ENCODE measurements at places on chromosomes 1 and 21. TPM values are rescaled to one million over a fixed set of nuclear protein-coding genes. Genes with fewer than 3 reads are reported as not detected.

GRCh38 chr1:207393610-207394009 lies 60.5 kb upstream of the CR2 start:
- DNase-seq = no peak

DNA sequence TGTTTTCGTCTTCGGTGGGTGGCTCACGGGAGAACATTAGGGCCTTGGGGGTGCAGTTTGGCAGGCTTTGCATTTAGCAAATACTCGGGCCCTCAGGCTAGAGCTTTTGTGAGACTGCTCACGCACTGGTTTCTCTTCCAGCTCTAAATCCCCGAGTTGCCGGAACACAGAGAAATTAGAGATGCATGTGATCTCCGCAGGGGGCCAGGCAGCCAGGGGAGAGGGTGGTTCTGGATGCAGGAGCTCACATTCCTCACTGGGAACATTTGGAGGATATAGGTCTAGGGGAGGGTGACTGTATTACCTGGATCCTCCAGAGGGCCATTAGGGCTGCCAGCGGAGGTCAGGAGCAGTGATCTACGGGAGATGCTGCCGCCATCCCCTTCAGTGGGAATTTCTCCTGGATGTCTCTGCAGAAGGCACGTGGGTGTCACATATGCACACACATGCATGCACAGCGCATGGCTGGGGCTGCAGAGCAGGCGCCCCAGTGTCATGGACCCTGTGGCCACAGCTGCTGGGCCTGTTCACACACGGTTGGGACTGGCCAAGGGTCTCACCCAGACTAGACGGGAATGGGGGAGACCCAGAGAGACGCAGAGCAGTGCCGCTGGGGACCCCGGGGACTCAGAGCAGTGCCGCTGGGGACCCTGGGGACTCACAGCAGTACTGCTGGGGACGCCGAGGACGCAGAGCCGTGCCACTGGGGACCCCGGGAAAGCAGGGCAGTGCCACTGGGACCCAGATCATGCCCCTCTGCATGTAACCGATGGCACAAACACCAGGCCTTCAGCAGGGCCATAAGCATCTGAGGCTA lies 258.7 kb downstream of the CAMTA1 start:
- DNase-seq = no peak

GRCh38 chr21:18759267-18759666 lies 355.7 kb upstream of the TMPRSS15 start:
- no peak for DNase-seq

DNA sequence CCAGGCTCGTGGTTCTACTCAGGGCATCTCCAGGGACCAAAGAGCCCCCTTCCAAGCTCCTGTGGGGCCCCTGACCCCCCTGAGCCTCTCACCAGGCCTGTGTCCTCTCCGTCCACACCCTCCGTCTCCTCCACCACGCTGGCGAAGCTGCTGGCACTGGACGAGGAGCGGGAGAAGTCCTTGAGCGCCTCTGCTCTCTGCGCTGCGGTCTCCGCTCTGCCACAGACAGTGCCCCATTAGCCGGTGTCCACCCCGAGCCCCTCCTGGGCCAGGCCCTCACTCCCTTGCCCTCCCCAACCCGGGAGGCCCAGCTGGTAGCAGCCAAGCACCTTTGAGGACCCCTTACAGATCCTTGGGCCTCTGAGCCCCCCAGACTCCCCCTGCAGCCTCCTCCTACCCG lies 69.8 kb downstream of the RAP1GAP start:
- no peak for DNase-seq

- DNase-seq = peak; percentile 46
Measured at GRCh38 chr1:41241749-41242341, at the start of gene SCMH1. Gene SCMH1 (minus strand): TSS chr1:41242306. CDS start chr1:41186133, 56,173 bp downstream.

DNA sequence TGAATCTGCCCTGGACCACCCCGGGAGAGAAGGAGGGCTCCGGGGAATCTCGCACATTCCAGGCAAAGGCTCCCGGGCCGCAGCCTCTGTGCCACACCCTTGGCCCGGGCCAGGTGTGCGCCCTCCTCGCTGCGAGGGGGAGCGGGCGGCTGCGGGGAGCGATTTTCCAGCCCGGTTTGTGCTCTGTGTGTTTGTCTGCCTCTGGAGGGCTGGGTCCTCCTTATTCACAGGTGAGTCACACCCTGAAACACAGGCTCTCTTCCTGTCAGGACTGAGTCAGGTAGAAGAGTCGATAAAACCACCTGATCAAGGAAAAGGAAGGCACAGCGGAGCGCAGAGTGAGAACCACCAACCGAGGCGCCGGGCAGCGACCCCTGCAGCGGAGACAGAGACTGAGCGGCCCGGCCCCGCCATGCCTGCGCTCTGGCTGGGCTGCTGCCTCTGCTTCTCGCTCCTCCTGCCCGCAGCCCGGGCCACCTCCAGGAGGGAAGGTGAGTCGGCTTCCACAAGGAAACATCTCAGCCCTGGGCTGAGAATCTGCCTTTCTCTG lies at the start of gene LAMC2:
Gene LAMC2 (plus strand): TSS at position 324 of the 550 bp plus-strand sequence. CDS start 89 bp downstream, at position 413.
- no peak for DNase-seq

GRCh38 chr1:106022312-106022902 lies 1034.1 kb upstream of the PRMT6 start:
- no peak for DNase-seq

GRCh38 chr1:50620680-50621329 lies 197.6 kb upstream of the DMRTA2 start:
- no peak for DNase-seq

Gene TTLL7
- total RNA-seq = 7.8 TPM

Gene MEF2D
- total RNA-seq = 96.8 TPM

Gene MSH4
- total RNA-seq = 0.25 TPM

Gene BTBD8
- 4.0 TPM for total RNA-seq

Gene HCRTR1
- 0.44 TPM for total RNA-seq

Gene TGFB2
- 4.4 TPM for total RNA-seq
